ENCODE measurements at places on chromosomes 3 and 15.
A peak's percentile ranks its signal among the peaks of the same experiment; 100 is the strongest.

GRCh38 chr3:129123314-129124060 lies 1.9 kb upstream of the RAB43 start:
- no peak for DNase-seq

DNA sequence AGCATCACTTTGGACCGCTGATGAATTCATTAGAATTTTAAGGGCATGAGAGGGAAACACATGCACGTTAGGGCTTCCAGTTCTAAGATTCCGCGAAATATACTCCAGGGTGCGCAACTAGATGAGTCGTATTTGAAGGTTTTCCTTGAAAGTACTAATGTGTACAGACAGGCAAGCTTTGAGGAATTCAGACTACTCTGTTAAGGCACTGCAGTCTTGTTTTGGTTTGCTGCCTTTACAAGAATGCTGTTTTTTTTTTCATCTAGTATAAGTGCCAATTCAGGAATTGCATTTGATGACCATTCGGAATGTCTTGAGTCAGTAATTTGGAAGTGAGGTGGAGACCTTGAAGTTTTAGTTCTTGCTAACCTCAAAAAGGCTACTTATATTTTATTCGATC lies 19.1 kb downstream of the TRNT1 start:
- no peak for DNase-seq

DNA sequence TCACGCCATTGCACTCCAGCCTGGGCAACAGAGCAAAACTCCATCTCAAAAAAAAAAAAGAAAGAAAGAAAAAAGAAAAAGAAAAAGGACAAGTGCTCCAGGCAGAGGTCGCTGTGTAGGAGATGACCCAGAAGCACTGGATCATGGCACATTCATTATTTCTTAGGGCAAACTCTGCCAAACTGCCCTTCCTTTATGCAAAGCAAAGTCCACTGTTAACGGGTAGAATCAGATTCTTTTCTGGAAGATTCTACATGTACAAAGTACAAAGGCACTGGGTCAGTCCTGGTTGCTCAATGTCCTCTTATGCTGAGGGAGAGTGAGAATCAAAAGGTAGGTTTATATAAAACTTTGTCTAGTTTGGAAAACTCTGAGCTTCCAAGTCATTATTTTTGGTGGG lies 144.9 kb downstream of the FEZF2 start:
- no peak for DNase-seq

- DNase-seq = no peak
Measured at GRCh38 chr15:54159012-54159411, 180.8 kb downstream of the UNC13C start.

DNA sequence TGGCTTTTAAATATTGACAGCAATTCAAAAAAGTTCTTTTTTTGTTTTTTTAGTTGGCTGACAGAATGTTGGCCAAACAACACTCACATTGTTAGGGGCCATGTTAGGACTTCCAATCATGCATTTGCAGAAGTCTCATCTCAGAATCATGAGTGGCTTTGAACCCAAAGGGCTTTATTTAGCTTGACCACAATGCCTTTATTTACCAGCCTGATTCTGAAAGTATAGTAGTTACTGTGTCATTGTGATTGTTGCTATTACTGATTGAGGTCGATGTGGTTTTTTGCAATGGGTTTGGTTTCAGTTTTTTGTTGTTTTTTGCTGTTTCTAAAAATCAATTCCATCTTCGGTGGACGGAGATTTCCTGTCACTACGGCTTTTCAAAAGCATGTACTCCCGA lies 7.2 kb downstream of the GLDN start:
- no peak for DNase-seq

GRCh38 chr15:42914728-42915497 lies 5.7 kb downstream of the TTBK2 start:
- DNase-seq = no peak

DNA sequence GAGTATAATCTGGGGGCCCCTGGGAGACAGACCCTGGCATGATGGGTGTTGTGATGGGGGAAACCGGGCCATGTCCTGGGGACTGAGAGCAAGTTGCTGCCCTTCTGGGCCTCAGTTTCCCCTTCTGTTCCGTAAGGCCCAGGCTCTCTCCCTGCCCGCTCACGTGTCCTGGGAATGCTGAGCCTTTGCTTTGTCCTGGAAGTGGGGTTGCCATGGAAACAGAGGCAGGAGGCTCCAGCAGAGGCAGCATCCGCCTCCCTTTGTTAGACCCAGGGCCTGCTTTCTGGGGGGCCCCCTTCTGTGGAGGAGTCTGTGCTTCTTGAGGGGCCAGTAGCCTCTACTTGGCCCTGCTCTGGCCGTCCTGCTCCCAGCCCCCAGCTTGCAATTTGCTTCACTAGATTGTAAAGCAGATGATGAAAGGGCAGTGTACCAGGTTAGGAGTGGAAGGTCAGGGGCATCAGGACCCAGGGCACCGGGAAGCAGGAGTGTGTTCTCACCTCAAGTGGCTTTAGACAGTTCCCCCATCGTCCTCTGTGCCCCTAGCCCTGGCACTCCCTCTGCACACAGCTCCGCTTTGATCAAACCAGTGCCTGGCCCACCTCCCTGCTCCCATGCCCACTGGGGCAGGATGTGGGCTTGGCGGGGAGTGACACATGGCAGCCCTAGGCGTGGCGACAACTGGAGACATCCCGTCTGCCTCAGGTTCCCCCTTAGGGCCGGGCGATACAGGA lies 105.6 kb downstream of the FBLN2 start:
- DNase-seq = peak; percentile 43

- no peak for DNase-seq
Measured at GRCh38 chr3:37920156-37920699, 58.5 kb downstream of the CTDSPL start.

DNA sequence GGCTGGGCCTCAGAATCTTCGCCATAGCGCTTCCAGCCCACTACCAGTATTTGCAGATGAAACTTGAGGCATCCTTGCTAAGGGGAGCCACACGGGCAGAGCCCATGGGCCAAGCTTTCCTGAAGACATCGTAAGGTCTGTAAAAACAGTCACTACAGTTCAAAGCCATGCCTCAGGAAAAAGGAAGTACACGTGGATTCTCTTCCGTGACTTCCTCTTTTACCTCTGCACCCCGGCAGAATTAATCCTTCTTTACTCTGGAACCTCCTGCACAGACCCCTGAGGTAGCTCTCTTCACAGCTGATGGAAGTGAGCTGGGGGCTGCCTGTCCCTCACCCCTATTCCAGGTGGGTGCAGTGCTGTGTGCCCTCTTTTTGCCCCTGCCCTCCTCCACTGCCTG lies 129.2 kb downstream of the CHDH start:
- DNase-seq = no peak

GRCh38 chr3:120801484-120801883 lies 58.9 kb downstream of the GTF2E1 start:
- no peak for DNase-seq

DNA sequence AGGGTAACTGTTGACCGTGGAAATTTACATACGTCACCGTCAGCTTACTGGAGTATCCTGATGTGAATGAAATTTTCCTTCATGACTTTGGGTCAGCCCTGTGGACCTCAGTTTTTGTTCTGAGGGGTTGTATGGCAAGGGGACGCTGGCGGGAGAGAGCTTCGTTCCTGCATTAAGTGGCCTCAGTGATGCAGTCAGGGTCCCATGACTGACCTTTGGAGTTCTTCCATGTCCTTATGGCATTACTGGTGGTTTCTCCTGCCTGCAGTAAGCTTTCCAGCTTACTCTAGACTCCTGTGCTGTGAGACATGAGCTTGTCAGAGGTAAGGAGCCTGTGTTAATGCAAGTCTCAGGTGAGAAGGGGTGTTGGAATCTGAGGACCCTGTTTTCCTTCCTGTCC lies 1.8 kb downstream of the CD276 start:
- no peak for DNase-seq

- no peak for DNase-seq
Measured at GRCh38 chr3:27358372-27358771, 10.8 kb downstream of the NEK10 start.

DNA sequence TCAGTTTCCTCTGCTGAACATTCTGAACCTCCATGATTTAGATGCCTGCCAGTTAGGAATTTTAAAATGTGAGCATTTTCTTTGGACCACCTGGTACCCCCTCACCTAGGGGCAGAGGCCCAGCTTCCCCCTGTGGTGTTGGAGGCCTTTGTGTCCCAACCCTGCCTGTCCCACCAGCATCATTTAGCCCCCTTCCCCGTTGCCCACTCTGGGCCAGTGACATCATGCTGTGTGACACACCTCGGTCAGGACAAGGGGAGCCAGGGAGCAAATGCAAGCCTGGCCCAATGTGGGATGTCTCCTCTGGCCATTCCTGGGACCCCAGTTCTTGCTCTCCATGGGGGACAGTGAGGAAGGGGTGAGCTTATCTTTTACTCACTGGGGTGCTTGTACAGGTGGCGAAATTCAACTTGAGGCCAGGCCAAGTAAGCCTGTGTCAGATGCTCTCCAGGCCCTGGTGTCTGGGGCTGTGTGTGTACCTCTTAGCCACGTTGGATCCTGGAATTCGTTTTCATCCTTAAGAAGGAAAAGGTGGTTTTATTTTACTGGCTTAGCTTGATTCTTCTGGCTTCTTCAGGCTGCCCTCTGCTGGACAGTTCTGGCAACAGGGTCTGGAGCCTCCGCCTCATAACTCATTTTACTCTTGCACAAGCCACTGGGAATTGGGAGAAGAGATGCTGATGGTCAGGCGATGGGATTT lies 49.7 kb upstream of the MYZAP start:
- peak; percentile 50 for DNase-seq

DNA sequence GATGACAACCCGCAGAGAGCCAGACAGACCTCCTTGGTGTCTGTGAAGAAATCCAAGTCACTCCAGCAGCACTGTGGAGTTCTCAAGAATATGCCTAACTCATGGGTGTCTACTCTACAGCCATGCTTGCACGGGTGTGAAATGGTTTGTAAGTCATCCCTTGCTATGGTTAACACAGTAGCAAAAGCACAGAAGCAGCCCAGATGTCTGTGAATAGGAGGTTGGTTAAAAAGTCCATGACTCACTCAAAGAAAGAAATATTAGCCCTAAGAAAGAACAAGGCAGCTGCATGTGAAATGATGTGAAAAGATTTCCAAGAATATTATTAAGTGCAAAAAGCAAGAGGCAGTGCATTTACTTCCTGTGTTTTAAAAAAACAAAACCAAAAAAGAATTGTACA lies 12.1 kb upstream of the LIMD1 start:
- DNase-seq = no peak

- DNase-seq = no peak
Measured at GRCh38 chr3:172676196-172676922, 34.5 kb downstream of the NCEH1 start.

GRCh38 chr3:38544926-38545325 lies 48.8 kb downstream of the EXOG start:
- no peak for DNase-seq

DNA sequence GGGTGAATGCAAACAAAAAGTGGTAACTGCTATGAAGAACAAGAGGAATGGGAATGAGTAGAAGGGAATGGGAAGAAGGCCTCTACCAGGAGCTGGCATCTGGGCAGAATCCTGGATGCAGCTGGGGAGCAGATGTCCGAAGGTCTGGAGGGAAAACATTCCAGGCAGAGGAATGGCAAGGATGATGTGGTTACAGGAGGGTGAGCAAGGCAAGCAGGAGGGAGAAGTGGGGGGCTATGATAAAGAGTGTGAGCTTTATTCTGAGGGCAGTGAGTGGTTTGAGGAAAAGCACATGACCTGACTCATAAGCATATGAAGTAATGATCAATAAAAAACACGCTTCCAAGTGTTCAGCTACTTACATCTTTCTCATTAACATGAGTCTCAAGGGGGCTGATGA lies 17.1 kb downstream of the SKIC8 start:
- no peak for DNase-seq

- no peak for DNase-seq
Measured at GRCh38 chr3:179897231-179897630, 139.5 kb downstream of the PEX5L start.

DNA sequence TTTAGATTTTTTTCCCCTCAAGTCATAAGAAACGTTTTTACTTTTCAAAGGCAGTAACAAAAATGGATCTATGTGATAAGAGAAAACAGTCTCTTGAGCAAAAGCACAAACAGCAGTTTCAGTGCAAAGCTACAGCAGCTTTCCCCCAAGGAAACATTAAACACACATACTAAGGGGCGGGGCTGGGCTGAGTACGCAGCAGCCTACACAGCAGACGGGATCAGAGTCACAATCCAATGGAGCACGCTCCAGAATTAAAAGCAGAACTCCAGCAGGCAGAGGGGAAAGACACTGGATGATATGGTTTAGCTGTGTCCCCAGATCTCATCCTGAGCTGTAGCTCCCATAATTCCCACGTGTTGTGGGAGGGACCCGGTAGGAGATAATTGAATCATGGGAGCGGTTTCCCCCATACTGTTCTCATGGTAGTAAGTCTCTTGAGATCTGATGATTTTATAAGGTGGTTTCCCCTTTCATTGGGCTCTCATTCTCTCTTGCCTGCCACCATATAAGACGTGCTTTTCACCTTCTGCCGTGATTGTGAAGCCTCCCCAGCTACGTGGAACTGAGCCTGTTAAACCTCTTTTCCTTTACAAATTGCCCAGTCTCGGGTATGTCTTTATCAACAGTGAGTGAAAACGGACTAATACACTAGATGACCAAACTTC lies 116.2 kb upstream of the SLCO3A1 start:
- no peak for DNase-seq

GRCh38 chr3:185175370-185175987 lies 22.6 kb upstream of the C3orf70 start:
- no peak for DNase-seq

DNA sequence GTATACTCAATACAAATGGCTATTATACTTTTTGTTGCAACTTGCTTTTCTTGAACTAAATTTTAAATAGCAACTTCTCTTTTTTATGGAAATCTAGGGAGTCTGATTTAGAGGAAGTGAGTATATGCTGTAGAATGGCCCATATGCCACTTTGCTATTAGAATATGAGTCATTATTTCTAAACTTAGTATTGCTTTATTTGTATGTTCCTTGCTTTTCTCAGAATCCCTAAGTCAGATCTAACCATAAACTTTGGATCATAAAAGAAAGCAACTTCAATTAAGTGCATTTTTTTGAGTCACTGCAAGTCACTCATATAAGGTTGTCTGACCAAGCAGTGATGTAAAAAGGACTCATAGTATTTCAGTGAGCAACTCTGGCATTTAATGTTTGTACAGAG lies 17.5 kb upstream of the SPTSSB start:
- DNase-seq = no peak

DNA sequence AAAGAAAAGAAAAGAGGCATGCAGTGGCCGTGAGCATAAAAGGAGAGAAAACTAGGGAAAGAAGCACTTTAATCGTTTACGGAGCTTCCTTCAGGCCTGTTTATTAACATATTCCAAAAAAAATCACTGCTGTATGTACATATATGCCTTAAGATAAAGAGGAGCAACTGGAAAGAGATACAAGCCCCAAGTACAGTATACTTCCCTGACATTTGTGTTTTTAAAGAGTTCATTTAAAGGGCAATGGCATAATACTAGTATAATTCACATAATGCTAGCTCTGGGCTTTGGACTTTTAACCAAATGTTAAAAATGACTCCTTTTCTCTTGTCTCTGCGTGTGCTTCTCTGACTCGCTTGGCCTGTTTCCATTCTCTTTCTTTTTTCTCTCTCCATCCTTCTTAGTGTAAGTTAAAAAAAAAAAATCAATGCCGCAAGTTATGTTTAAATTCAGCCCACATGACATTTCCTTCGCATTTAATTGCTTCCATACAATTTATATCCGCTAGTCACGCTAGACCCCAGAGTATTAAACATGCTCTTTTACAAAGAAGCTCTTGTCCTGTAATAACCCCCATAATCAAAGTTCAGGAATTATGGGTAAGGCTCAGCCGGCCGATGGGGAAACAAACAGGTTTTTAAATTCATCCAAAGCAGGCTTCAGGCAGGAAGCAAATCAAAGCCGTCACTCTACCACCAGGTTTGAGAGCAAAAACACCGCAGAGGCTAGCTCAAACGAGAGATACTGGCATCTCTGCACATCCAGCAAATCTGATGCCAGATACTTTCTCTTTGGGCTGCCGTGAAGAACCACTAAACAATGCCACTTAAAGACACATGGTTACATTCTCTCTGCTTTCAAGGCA lies 19.4 kb downstream of the WWTR1 start:
- no peak for DNase-seq
